H4 (cell line): ENCODE measurements at places on chromosomes 12 and 14.

DNA sequence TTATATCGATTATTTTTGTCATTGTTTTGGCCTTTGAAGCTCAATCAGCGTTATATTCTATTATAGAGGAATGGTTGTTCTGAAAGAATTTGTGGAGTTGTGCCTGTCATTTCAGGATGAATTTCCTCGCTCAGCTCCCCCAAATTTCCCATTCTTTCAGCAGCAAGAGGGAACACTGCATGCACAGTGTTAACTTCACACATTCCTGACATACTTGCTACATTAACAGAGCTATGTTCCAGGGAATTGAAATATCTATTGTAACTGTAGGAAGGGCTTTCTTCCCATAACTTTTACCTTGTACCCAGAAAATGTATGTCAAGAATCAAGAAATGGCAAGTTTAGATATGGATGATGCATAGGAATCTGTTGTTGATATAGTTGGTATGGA, 379.0 kb downstream of the LRIG3 start:
- DNase-seq: no peak

DNA sequence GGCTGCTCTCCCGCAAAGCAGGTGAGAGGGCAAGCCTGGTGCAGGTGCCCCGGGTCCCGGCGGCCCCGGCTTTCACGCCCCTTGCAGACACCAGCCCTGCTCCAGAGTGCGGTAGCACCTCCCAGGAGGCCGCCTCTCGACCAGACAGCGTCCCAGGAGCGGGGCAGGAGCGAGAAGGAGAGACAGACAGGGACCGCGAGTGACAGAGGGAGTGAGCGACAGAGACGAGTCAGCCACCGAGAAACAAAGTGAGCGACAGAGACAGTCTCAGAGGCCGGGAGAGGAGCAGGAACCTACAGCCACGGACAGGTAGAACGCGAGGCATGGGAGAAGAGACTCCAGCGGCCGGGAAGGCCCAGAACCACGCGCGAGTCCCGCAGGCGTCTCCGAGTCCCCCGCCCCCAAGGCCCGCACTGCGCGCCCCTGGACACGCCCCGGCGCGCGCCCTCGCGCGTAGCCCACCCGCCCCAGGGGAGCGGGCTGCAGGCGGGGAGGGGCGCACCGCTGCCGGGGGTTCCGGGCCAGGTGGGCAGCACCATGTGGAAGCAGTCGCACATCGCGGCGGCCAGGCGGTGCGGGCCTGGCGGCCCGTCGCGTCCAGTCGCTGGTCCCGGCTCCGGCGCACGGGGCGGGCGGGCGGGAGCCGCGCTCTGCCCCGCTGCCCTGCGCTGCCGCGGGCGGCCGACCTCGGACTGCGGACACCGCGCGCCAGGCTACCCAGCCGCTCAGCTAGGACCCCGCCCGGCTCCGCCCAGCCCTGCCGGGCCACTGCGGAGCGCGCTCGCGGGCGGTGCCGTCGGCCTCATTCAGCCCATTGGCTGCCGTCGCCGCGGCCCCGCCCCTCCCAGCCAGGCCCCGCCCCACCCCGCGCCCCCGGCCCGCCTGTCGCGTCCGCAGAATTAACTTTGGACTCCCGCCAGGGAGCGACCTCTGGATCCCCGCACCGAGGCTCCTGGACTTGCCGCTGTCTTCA, at the start of gene AHNAK2:
TSS of gene AHNAK2 (minus strand) at position 694 of the 973 bp plus-strand sequence. CDS start at position 557, 137 bp downstream.
- DNase-seq: no peak

- DNase-seq: no peak
These were observed 13.9 kb downstream of the JDP2 start for GRCh38 chr14:75441728-75442127.

- DNase-seq: no peak
These were observed 79.2 kb upstream of the RBM19 start for GRCh38 chr12:114045349-114045748.

DNA sequence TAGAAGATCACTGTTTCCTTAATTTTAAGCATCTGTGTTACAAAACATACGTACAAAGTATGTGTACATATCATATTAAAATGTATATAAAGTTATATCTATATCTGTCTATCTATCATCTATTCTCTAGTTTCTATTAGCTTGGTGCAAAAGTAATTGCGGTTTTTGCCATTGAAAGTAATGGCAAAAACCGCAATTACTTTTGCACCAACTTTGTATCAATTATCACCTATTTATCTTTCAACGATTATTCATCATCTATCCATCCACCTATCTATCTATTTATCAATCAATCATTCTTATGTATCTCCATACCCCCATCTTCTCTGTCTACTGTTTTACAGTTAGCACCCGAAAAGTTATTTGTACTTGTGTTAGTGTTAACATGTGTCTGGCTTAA, 447.6 kb downstream of the NRXN3 start:
- no peak for DNase-seq
